NCI-H510A (cell line): ENCODE measurements at places on chromosomes 3 and 15.

DNA sequence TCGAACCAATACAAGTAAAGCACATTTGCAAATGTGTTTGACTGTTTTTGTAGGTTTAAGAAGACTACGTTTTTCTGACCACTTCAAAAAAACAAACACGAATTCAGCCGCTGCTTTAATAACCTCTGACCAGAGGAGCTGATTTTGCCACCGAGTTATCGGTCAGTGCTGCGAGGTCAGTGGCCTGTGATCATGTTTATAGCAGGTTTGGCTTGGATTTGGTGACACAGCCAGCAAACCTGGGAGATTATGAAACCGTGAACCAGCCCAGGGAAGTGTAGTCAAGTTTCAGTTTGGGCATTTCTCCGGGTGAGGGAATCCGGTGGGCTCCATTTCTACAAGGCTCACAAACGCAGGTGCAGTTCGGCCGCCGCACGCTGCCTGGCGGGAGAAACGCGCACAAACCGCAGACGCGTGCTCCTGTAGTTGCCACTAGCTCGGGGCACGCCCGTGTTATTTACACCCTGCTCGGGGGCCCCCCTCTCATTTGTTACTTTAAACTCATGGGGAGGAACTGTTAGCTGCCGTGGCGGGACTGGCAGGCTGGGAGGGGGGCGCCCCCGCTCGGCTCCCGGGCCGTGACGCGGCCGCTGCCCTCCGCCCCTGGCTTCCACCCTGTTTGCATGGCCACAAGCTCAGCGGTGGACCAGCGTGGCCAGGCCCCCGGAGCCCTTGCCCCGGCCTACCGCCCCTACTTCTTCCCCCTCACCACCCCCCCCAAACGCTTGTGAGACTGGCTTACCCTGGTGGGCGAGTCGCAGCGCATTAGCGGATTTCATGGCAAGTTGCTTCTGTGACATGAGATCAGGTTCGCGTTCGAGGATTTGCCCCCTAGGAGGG, 13.6 kb upstream of the ONECUT1 start:
- DNase-seq, result no peak

DNA sequence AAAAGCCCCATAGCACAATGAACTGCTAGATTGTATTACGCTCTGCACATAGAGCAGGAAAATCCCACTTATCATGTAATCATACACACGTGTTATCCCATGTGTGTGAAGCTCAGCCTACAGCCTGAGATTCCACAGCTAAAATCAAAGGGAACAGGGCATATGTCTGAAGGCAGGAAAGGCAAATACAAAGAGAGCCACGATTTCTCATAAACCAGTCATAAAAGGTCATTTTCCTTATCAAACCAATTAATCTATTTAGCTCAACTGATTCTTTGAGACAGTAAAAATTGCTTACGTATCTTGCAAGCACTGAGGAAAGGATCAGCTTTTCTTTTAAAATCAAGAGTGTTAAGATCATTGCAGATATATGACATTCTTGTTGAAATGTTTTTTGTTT, 199.5 kb upstream of the TBL1XR1 start:
- DNase-seq, result no peak

DNA sequence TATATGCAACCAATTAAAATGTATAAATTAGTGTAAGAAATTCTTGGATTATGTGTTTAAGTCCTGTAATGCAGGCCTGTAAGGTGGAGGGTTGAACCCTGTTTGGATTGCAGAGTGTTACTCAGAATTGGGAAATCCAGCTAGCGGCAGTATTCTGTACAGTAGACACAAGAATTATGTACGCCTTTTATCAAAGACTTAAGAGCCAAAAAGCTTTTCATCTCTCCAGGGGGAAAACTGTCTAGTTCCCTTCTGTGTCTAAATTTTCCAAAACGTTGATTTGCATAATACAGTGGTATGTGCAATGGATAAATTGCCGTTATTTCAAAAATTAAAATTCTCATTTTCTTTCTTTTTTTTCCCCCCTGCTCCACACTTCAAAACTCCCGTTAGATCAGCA, 65.4 kb upstream of the ACAD9 start:
- DNase-seq, result no peak

GRCh38 chr3:172315401-172316091, 132.7 kb downstream of the GHSR start:
- no peak for DNase-seq

DNA sequence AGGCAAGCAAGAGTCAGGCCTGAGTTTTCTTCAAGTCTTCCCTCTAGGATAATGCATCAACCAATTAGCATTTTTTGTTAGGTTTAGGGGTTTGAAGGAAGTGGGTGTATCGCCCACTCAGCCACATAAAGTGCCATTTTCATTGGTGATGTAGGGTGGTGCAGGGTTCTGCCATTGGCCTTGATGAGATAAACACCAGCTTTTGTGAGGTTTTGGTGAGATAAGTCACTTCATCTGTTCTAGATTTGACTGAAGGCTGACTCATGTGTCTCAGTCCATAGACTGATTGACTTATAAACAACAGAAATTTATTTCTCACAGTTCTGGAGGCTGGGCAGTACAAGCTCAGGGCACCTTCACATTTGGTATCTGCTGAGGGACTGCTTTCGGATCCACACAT, 84.5 kb upstream of the C3orf80 start:
- DNase-seq, result no peak

GRCh38 chr3:53167418-53168174, 6.6 kb downstream of the PRKCD start:
- no peak for DNase-seq

GRCh38 chr3:9721015-9721699, 10.4 kb upstream of the BRPF1 start:
- no peak for DNase-seq

DNA sequence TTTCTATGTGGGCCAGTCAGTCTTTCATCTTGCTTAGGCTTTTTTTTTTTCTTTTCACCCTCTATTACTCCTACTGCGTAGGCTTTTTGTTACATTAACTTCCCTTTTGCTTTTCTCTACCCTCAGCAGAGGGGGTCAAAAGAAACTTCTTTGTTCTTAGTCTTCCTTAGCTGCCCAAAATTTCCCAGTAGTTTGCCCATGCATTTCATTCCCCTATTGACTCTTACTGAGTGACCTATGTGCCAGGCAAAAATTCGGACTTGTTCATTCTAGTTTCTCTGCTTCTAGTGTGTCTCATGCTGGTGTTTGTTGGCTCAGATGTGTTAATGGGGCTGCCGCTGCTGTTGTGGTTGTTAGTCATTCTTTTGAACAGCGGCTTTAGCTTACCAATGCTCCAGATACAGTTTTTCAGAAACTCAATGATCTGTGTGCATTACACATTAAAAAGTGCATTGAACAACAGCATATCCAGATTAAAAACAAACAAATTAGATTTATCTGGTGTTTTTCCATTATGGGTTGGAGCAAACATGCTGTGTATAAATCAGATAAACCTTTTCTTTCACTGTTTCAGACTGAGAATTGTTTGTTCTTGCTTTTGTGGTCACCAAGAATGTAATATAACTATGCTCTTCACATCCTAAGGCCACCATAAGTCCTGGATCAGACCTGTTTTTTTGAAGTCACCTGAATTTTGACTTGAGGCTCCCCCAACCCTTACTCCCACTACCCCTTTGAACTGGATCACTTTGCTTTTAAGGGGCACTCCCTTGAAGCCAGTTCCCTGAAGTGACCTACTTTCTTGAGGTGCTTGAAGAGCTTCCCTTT, 43.1 kb downstream of the PDE8A start:
- DNase-seq, result no peak

GRCh38 chr3:73296859-73297258, 235.4 kb downstream of the EBLN2 start:
- DNase-seq, result no peak
